ENCODE measurements at places on chromosomes 5 and 9.

GRCh38 chr5:137836298-137836697 lies 31.4 kb upstream of the MYOT start:
- no peak for DNase-seq

DNA sequence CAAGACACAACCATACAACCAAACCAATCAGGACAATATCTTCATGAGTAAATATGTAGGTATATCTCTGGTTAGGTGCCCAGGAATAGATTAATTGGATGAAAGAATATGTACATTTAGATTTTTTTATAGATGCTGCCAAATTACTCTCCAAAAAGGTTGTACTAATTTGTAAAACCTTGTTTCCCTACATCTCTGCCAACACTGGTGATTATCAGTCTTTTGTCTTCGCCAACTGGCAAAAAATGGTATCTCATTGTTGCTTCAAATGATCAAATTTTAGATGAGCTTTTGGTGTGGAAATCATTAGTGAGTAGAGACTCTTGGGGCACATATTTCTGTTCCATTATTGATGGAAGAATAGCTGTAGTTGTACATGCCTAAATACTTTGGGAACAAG lies 90.7 kb upstream of the ELL2 start:
- no peak for DNase-seq

GRCh38 chr9:107090218-107090617 lies 192.9 kb upstream of the RAD23B start:
- no peak for DNase-seq

GRCh38 chr5:173468821-173469251 lies 140.6 kb upstream of the STC2 start:
- DNase-seq = no peak

DNA sequence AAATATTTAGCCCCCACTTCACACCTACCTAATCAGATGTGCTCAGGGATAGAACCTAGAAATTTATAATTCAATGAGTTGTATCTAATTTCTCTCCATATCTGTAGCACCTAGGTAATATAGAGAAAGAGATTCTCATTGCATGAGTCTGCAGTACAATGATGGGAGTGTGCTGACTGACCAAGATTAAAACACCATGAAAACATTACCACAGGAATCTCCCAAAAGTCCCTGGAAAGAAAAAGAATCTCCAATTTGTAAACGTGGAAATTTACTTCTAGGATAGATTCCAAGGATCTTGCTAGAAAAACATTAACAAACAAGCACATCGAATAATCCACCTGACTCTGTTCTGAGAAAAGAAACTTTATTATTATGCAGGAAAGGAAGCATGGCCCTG lies 45.0 kb upstream of the DMRTA1 start:
- no peak for DNase-seq

DNA sequence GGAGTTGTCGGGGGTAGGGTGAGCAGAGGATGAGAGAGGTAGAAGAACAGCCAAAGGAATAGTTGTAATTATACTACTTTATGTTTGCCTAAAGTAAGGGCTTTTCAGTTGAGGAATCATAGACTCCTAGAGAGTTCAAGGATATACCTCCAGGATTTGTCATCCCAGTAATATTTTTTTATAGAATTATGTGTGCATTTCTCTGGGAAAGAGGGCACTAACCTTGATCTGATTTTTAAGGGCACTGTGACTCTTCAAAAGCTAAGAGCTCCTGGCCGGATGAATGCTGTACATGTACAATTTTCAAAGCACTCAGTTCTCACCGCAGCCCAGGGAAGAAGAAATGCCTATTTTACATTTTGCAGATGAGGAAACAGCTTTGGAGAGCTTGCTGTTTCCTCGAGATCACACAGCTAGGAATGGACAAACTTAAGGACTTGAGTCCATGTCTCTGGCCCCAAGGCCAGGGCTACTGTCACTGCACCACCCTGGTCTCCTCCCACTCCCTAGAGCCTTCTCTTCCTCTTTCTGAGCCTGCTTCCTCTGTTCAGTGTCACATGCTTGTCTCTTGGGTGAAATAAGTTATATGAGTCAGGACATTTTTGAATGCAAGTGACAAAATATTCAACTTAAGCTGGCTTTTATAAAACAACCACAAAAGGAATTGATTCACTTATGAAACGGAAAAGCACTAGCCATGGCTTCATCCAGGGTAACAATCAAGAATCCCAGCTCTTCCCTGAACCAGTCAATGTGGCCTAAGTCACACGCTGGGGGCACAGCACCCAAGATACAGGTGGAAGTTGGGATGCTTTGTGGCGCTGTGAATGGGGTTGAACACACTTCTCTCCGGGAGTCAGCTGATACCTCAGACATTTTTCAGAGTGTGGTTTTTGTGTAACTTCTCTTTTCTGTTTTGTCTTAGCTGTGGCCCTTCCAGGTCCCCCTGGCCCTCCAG lies 45.7 kb upstream of the TGFBR1 start:
- DNase-seq = no peak

- DNase-seq = no peak
Measured at GRCh38 chr9:38277601-38278200, 114.8 kb upstream of the ALDH1B1 start.

All from stimulated activated CD4-positive, alpha-beta T cell treated with anti-CD3 and anti-CD28 coated beads, Interleukin-4, amount 100 ng/mL, for 24 hours (primary cell).